Mesenchymal stem cell (in vitro differentiated cells and primary cell): ENCODE measurements at places on chromosomes 11 and 22.

DNA sequence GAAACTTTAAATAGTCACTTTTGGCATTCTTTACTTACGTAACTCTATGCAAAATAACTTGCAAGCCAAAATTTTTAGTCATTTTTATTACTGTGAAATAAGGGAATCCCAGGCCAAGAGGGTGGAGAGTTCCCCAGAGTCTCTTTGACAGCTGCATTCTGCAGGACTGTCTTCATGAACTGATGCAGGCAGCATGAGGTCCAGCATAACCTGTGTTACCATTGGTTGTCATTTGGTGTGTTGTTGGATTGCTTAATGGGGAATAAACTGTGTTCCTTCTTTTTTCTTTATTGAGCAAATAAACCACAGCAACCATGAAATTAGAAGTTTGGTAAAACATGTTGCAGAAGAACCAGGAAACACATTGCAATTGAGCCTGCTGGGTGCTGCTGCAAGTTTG is 24.6 kb downstream of the MMP27 start:
- peak; percentile 8 for DNase-seq

GRCh38 chr11:85756401-85757200 is 54.3 kb downstream of the SYTL2 start:
- DNase-seq: no peak

DNA sequence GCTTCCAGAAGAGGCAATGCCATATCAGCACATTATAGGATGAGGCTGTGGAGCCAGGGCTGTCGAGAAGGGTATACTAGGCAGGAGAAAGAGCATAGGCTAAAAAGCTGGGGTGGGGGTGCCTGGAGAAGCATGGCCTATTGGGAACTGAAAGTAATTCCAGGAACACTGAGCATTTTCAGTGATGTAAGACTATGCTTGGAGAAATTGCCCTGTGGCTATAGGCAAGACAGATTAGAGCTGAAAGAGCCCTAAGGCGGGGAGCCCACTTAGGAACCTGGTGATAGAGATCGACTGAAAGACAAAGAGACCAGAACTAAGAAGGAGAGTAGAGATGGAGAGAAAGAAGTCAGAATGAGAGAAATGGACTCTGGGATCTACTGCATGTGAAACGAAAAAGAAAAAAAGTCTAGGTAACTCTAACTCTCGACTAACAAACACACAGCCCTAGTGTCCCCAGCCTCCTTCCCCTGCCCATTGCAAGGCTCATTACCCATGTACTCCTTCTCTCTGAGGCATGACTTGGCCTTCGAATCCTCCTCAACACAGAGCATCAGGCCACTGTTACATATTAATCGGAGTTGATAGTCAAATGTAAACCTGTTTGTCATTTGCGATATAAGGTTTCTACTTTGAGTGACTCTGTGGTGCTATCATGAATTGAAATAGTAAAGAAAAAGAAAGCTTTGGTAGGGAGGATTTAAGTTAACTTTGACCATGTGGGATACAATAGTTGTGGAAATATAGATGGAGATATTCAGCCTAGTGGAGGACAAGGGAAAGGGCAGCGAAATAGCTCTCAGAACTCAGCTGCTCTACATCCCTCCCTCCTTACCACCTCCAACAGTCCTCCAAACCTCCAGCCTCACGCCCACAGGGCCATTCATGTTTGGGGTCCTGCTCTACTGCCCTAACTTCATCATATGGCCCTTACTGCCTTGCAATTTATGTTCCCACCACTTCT is 52.3 kb upstream of the BMAL1 start:
- no peak for DNase-seq

GRCh38 chr11:118087931-118088330 is 1.2 kb upstream of the SMIM35 start:
- no peak for DNase-seq

- DNase-seq: no peak
Observed at GRCh38 chr22:22031183-22031945, 48.8 kb upstream of the TOP3B start.

- DNase-seq: no peak
Observed at GRCh38 chr11:111379602-111380136, 594 bp upstream of the POU2AF1 start.

GRCh38 chr11:118608360-118609227 is 1.2 kb downstream of the PHLDB1 start:
- peak; percentile 94 for DNase-seq

- DNase-seq: no peak
Observed at GRCh38 chr11:126890561-126890960, 110.0 kb downstream of the KIRREL3 start.

GRCh38 chr11:28735511-28735910 is 627.3 kb downstream of the METTL15 start:
- no peak for DNase-seq

GRCh38 chr22:32127904-32128303 is 31.2 kb downstream of the C22orf42 start:
- DNase-seq: no peak

GRCh38 chr11:99371257-99371656 is 350.5 kb downstream of the CNTN5 start:
- peak; percentile 42 for DNase-seq

DNA sequence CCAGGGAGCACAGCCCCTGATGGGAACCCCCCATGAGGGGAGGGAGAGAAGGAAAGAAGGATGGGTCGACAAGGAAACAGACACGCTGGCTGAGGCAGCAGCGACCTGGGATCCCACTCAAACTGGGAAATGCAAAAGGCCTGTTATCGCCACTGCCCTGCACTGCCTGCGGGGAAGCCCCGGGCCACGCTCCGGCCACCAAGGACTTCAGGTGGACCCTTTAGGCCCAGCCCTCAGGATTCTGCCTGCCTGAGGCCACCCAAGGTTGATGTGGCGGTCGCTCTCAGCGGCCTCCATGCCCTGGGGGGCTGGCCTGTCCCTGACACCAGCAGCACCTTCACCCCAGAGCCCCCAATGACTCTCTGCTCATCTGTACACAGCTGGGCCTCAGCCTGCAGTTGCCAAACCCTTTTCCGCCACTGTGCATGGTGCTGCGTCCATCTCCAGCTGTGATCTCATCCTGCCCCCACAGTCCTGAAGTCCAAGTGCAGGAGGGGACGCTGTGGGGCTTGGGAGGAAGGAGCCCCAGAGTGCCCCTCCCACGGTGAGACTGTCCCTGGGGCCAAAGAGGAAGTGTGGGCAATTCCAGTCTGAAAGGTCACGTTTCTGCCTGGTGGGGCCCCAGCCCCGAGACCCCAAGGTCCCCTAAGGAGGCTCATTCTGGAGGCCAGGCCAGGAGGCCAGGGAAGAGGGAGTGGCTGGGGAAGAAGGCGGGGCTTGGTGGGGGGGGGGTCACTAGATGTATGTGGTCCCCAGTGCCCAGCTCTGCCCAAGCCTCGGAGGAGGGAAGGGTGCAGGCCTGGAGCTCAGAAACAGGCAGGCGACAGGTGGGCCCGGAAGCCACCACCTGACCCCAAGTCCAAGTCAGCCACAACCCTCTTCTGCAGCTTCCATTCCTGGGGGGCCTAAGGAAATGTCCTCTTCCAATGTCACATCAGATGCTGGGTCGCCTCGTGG is 31.6 kb downstream of the OSBPL5 start:
- no peak for DNase-seq

DNA sequence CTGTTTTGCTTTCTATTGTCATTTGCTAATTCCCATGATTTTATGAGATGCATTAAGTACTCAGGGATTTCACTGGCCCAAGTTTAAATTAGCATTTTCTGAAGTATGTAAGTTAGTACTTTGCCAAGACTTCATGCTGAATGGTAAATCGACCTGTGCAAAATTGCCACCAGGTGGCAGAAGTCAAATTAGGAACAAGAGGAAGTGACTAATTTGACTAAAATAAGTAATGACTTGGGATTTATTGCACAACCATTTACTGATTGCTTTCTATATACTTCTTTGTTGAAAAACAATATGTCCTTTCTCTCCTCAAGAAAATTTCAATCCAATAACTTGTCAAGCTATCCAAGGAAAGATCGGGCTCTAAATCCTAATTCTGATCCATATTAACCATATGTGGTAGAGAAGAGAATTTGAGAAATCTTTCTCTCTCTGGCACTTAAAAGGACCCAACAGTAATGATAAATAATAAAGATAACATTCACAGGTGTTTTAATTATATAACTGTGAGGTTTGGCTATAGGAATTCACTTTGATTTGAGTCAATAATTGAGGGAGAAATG is 253.7 kb upstream of the CHORDC1 start:
- DNase-seq: peak; percentile 6

DNA sequence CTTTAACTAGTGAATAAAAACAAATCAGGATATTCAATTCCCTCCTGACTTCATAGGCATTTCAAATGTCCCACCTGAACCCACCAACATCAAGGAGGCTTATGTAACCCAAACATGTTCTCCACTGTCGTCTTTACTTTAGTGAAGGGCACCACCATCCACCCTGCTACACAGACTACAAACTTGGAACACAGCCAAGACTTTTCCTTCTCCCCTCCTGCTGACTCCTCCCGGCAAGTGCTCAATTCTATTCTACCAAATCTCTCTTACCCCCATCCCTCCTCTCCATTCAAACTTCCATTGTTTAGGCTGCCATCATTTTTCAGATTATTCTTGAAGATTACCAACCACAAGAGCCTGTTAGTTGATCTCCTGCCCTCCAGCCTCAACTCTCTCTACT is 24.3 kb downstream of the SAAL1 start:
- no peak for DNase-seq

- DNase-seq: peak; percentile 1
Observed at GRCh38 chr11:38274031-38274430, 1676.0 kb upstream of the RAG2 start.

DNA sequence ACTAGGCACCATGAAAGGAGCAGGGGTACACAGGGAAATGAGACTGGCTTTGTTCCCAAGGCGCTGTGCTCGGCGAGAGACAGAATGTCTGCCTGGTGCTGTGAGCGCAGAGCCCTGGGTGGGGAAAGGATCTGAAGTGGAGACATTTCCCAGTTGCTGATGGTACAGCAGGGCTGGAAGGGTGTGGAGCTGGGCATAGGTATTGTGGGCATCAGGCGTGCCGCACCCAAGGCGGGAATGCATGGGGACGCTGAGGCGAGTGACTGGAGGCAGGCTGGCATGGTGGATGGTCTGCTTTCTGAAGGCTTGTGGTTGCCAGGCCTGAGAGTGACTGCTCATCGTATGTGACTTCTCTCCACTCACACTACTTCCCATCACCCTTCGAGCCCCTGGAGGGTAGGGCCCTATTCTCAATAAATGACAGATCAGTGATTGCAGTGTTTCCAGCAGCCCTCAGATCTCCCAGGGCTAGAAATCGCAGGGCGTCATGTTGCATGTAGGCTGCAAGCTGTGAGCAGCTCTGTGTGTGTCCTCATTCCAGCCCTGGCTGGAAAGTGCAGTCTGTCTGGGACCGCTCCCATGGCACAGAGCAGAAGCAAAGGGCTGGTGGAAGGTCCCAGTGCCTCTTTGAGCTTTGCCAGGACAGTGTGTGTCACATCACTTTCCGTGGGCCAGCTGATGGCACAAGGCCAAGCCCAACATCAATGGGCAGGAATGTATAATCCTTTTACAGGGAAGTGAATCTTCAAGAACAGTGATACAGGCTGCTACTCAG is 67.7 kb downstream of the TBC1D22A start:
- peak; percentile 61 for DNase-seq

GRCh38 chr11:79113054-79113690 is 327.7 kb downstream of the TENM4 start:
- no peak for DNase-seq

DNA sequence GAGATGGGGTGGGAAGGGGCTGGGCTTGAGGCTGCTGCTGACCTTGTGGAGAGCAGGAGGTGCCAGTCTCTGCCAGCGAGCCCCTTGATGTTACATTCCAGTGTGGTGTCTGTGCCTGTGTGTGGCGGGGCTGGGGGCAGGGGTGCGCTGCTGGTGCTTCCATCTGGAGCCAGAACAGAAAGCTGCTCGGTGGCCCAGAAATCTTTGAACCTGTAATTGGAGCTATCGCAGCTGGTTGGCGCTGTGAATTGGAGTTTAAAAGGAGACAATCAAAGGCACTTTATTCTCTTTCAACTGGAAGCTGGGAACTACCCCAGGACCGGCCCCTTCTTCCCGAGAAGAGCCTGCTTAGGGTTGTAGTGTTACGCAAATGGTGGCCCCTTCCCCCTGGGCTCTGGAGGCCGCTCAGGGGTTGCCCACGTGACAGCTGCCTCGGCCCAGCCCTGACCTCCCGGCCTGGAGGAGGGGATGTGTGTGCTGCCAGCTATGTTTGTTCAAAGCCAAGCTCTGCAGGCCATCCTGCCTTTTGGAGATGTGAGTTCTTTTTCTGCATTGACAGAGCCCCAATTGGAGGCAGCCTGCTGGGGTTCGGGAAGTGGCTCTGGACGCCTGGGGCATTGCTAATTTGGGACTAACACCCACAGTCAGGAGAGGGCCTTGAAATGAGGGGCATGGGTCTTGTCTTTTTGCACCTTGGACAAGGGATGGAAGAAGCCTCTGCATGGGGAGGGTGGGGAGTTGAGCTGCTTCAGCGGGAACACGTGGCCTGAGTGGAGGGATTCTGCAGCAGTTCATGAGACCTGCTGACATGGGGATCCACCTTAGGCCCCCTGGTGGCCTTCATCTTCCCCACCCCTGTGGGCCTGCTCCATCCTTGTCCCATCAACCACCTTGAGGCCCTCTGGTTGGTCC is 14.0 kb upstream of the ARSA start:
- peak; percentile 51 for DNase-seq

- no peak for DNase-seq
Observed at GRCh38 chr11:8294251-8294935, 30.7 kb upstream of the LMO1 start.

DNA sequence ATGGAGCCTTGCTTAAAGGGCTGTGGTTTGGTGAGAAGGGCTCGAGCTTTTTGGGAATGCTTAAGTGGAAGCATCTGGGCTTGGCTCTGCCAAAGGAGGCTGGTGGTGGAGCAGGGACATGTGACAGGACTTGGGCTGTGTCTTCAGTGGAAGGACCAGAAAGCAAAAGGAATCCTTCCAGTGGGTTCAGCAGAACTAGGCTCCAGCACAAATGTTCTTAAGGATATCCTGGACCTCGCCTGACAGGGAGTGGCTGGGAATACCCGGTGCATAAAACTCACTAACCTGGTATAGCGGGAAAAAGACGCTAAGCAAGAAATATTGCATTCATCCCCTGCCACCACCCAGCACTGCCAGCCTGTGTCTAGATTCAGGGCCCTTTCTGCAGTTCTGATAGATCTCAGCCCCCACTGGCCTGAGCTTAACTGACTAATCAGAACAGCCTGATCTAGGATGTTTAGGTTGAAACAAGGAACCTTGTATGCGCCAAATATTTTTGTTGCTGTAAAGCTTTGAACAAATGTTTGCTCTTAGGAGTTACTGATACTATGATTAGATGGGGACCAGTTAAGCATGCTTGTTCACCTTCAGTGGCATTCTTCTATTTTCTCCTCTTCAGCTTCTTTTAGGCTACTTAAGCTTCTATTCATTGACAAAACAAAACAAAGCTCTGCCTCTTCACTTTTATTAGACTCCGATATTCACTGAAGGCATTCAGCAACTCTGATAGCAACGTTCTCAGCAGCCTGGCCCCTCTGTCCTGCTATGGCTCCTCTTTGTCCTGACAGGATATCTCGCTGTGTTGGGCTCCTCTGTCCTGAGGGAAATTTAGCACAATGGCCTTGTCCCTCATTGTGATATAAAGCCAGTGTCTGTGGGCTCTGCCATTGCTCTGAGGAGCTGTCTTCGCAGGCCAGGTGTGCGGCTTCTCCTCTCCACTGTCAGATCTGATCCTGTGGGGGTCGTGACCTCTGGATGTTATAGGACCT is 25.0 kb downstream of the PPFIBP2 start:
- DNase-seq: no peak
